ENCODE measurements at places on chromosomes 5 and 9. TPM values are rescaled to one million over a fixed set of nuclear protein-coding genes. Genes with fewer than 3 reads are reported as not detected.

DNA sequence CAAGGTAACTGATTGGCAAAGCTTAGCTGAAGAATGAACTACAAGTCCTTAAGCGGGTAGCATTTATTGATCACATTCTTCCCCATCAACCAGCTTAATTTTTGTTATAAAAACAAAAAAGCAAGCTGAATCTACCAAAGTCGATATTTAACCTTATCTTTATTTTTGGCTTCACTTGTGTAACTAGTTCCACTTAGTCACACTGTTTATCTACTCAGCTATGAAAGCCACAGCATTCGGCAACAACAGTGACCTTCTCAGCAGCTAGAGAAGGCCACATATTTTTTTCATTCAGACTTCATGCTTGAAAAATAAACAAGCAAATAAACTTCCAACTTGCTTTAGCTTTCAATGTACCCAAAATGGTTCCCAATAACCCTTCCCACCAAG is 69.4 kb downstream of the KLHL3 start:
- DNase-seq: no peak

Gene PCA3
- not detected for total RNA-seq

- no peak for DNase-seq
Observed at GRCh38 chr5:43543434-43543833, 13.4 kb downstream of the PAIP1 start.

DNA sequence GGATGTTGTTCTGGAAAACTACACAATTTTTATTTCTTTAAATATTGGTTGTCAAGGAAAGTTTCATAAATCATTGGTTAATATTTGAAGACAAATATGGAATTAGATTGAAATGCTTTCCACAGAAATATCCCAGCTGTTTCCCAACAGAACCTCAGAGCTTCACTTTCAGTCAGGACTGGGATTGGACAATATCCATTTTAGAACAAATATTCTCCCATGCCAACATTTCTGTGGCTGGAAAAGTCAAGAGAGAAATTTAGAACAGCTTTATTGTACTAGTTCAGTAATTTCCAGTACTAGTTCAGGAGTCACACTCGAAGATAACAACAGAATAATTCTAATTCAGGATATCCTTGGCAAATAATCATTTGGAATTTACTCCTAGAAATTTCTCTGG is 116.1 kb upstream of the TUT7 start:
- no peak for DNase-seq

DNA sequence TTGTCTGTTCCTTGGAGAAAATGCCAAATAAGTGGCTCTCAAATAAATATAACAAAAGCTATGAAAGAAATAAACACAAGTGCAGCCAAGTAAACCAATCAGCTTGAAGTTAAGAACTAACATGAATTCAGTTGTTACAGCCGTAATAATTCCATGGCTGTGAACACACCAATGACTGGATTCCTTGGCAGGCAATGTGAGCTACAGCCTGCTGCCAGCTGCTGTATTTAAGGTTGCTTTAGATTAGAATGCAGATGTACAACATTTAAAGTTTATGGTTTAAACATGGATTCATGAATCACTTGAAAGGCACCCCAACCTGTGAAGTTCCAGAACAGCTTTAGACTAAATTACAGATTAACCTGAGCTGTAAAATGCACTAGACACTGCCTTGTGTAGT is 626.4 kb upstream of the SEMA6A start:
- peak; percentile 8 for DNase-seq

Gene KCNIP1
- total RNA-seq: not detected

DNA sequence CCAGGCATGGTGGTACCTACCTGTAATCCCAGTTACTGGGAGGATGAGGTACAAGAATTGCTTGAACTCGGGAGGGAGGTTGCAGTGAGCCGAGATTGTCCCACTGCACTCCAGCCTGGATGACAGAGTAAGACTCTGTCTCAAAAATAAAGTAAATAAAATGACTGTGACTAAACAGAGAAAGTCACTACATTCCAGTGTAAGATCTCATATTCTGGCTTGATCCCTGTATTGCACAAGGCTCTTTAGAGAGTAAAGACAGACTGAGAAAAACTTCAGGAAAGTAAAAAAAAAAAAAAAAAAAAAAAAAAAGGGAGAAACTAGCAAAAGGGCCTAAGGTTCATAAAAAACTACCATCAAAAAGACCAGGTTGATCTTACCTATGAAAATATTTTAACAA is 106.6 kb upstream of the PJA2 start:
- DNase-seq: no peak

Gene NMUR2
- not detected for total RNA-seq

- DNase-seq: no peak
Observed at GRCh38 chr5:1706428-1706827, 93.2 kb downstream of the MRPL36 start.

GRCh38 chr5:55897905-55898304 is 46.7 kb downstream of the IL31RA start:
- DNase-seq: no peak

DNA sequence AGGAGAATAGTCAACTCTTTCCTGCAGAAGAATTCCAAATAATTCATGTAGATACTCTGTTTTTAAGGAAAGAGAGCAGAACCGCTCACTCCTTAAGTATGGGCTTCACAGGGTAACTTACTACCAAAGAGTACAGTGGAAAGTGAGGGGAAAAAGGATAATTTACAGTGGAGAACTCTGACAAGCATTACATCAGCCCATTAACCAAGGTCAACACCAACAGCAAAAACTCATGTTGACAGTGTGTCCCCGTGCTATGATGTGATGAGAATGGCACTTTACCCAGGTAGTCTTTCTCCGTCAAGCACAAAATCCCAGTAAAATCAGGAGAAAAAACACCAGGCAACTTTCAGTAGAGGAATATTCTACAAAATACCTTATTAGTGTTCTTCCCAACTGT is 104.3 kb downstream of the ADCY2 start:
- DNase-seq: no peak

GRCh38 chr9:94612071-94612470 is 18.4 kb upstream of the FBP2 start:
- DNase-seq: peak; percentile 50

GRCh38 chr9:14813336-14814248 is 91.1 kb upstream of the CER1 start:
- no peak for DNase-seq

Gene TMEM252
- not detected for total RNA-seq

- DNase-seq: no peak
Observed at GRCh38 chr5:134188092-134188491, 11.3 kb upstream of the SKP1 start.

Gene CDKN2B
- total RNA-seq: 430 TPM

GRCh38 chr5:73031839-73032238 is 76.0 kb downstream of the FCHO2 start:
- DNase-seq: no peak

DNA sequence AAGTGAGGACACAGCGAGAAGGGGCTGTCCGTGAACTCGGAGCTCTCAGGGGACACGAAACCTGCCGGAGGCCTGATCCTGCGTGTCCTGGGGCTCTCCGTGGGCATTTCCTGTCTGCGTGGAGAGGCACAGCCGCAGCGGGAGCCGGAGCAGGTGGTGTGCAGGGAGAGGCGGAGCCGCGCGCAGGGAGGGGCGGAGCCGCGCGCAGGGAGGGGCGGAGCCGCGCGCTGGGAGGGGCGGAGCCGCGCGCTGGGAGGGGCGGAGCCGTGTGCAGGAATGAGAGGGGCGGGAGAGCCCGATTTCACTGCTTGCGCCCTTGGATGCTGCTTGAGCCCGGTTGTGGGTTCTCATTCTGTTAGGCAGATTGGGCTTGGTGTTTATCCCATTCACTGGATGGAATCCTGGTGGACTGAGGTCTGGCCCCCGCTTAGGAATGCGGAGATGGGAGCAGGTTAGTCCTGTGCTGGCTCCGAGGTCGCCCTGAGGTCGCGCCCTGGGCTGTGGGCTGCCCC is 26.7 kb downstream of the NDUFS6 start:
- no peak for DNase-seq

DNA sequence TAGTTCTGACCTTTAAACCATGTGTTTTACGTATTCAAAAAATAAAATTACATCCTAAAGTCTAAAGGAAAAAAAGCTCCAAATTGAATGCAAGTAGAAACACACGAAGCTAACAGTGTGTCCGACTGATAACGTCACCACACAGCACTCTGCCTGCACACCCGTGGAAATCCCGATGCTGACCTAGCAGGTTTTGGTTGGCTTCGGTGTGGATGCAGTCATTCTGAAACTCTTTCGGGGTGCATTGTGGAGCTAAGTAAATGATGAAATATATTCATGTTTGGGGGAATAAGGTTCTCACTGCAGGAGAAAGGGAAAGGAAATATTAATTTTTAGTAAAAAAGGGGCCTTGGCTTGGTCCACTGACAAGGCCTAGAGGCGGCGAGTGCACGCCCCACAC is 2.0 kb downstream of the RASGEF1C start:
- DNase-seq: no peak

- DNase-seq: no peak
Observed at GRCh38 chr5:151298063-151298855, 5.3 kb downstream of the SLC36A3 start.

DNA sequence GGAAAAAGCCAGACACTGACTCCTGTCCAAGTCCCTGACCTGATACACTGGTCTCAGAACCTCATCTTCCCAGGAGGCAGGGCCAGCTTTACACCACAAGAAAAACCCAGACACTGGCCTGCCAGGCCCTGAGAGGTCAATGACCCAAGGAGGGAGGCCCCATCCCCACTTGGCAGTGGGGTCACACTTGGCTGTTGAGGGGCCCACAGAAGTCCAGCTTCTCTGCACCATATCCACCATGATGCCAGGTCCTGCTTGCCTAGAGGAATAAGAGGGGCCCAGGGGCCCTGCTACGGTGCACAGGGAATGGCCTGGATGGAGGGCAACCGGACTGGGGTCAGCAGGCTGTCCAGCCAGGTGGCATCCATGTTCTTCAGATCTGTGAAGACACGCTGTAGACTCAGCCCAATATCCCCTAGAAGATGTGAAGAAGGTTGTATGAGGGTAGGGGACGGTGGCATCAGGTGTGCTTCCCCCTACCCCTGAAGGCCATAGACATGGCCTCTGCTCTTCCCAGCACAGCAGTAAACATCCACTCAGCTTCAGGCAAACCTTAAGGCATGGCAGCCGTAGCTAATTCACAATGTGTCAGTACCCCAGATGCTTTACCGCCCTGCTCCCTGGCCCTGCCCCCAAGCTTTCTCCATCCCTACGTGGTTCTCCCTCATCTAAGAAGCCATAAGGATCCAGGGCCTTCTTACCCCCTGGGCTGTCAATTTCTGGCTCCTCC is 6.7 kb downstream of the IRF1 start:
- DNase-seq: peak; percentile 6

- DNase-seq: no peak
Observed at GRCh38 chr5:138889994-138890393, 14.9 kb upstream of the LRRTM2 start.

DNA sequence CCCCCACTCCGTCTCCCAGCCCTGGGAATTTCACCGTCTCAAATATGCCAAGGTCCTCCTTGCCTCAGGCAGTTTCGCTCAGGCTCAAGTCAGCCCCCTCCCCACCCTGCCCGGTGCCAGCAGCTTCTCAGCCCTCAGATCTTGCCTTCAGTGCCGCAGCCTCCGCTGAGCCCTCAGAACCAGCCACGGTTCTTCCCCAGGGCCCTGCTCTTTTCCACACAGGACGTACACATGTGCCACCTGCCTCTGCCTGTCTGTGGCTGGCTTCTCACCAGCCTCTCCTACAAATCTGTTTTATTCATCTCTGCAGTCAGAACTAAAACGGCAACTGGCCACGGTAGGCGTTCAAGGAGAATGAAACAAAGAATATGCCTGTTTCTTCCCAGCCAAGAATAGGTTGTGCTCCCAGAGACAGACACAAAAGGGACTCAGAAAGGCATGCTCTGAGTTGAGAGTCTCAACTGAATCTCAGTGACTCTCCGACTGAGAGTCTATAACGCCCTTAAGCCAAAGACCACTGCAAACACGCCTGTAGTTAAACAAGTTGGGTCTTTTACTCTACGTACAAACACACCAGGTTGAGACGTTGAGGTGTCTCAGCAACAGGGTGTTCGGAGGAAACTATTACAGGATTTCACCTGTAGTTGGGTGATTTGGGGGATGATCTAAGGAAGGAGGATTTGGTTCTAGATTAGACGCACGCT is 10.6 kb upstream of the GRIN1 start:
- DNase-seq: no peak
